Renal pelvis (tissue), 12 donors: ENCODE measurements at places on chromosomes 3 and 15.

DNA sequence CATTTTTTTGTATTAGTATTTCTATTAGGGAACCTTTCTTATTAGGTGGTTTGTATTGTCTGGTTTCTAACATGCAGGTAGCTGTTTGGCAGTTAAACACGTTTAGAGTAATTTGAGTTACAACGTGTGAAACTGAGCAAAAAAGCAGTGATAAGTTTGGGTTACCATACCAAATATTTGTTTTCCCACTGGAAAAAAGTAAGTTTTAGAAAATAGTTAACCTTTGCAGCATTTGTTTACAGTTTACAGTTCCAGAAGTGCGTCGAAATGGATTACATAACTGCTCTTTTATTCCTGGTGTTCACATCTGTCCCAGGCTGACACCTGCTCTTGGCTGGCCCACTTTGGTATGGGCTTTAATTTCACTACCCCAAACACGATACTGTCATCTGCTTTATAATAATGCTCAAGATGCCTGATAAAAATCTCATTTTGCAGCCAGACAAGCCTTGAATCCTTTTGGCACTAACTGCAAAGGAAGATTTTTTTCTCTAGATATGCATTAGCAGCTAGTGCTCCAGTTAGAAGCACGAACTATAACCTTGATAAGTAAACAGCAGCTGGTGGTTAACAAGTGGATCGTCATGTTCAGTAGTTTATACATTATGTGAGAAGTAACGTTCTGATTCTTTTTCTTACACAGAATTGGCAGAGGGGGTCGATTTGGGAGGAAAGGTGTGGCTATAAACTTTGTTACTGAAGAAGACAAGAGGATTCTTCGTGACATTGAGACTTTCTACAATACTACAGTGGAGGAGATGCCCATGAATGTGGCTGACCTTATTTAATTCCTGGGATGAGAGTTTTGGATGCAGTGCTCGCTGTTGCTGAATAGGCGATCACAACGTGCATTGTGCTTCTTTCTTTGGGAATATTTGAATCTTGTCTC is 5.3 kb downstream of the EIF4A2 start:
- DNase-seq: no peak

DNA sequence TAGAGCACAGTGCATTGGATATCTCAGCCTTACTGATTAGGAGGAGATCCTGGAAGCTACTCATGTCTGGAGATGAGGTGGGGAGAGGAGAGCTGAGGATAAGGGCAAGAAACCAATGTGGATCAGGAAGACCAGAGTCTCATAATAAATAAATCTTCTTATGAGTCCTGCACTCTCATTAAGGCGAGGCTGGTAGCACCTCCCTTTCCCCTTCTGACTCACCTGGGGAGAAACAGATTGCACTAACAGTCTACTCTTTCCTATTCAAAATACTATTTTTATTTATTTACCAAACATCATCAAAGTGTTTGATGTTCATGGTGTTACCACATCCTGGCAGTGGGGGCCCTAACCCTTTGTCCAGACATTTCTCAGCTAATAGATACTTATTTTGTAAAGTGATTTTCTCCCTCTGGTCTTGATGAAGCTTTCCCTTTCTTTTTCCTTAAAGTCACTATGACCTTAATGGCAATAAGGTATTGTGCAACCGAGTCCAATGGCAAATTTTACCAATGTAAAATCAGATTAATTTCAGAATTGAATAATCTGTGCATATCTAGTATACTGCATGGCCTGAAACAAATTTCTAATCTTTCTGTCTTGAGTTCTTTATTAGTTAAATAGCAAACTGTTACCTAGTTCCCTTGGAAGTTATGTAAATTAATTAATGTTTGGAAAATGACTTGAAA is 81.1 kb downstream of the IQCH start:
- no peak for DNase-seq

DNA sequence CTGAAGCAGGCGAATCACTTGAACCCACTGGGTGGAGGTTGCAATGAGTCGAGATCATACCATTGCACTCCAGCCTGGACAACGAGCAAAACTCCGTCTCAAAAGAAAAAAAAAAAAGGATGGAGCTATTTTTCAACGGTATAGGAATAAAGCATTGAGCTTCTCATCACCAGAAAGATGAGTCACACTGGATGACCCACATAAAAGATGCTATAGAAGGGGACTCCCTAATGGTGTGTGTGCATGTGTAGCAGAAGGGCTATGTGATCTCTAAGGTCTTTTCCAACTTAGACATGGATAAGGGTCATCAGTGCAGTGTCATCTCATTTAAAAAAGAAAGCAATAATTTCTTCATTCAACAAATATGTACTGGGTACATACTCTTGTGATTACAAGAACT is 476.0 kb downstream of the MFSD1 start:
- DNase-seq: no peak

GRCh38 chr15:91940496-91941381 is 87.2 kb downstream of the SLCO3A1 start:
- DNase-seq: peak; percentile 50

DNA sequence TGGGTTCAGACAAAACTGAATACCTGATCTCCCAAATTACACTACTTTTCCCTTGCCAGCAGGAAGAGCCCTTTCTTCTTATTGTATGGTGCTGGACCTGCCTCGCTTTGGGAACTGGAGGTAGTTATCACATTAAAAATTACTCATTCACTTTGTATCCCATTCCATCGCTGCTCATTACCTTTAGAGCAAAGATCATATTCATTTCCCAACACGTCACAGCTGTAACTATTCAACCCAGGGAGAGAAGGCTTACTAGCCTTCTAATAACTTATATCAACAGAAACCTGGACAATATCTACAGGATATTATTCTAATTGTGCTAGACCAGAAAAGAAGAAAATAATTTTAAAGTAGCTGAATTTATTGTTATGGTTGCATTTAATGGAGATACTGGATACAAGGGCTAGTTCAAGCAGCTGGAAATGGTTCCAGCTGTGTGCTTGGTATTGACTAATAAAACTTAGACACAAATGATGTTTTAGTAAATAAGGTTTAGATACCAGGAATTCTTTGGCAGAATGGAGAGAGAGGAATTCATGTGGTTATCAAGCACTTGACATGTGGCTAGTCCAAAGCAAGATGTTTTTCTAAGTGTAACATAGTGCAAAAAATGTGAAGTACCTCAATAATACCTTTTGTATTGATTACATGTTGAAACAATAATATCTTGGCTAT is 656.3 kb downstream of the ROBO1 start:
- DNase-seq: peak; percentile 46

GRCh38 chr15:61080221-61081026 is 148.7 kb downstream of the RORA start:
- no peak for DNase-seq

DNA sequence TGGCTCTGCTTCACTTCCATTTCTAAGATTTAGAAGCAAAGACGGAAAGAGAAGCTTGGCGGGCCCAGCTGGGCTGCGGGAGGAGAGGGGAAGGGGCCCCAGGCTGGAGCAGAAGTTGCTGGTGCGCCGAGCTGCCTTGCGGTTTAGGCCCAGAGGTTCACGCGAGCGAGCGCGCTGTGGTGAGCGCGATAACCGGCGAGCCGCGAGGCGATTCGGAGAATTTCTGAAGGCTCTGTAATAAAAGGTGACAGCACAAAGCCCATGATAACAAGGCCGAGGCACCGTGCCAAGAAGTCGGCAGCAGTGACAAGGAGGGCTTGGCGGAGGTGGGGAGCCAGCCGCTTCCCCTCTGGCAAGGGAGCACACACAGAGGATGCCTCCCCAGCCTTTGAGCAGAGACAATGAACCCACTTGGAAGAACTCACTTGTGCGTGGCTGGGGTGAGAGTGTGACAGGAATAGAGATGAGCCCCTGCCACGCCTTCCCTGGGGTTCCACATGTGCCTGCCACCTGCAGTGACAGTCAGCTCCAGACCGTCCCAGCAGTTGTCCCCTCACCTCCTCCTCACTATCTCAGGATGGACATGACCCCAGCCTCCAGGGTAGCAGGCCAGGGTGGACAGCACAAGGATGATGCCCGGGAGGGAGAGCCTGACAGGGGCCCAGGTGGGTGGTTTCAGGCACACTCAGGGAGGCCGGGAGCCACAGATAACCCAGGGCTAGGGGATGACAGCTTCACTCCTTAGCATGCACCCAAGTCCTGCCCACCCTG is 315.2 kb downstream of the UACA start:
- DNase-seq: peak; percentile 44

DNA sequence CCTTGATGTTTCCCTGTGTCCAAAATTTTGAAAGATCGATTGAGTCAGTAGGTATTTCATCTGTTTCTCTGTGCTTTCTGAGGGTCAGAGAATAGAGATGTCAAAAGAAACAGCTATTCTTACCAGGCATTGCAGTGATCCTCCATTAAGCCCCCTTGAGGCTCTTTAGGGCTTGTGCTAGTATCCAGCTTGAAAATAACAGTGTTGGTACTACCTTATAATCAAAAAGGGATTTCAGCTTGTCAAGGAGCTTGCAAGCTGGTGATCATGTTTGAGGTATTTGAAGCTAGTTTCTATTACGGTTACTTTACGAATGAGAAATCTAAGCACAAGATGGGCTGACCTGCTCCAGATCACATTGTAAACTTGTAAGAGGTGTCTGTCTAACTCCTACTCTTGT is 103.4 kb downstream of the EDEM1 start:
- no peak for DNase-seq

- DNase-seq: no peak
Measured at GRCh38 chr15:68589783-68590710, 11.3 kb downstream of the CORO2B start.

- DNase-seq: no peak
Measured at GRCh38 chr15:89329329-89330084, 5.1 kb downstream of the POLG start.

- no peak for DNase-seq
Measured at GRCh38 chr3:183359036-183359435, 69.4 kb downstream of the MCF2L2 start.

- DNase-seq: no peak
Measured at GRCh38 chr3:130522399-130522798, 5.4 kb downstream of the COL6A6 start.

DNA sequence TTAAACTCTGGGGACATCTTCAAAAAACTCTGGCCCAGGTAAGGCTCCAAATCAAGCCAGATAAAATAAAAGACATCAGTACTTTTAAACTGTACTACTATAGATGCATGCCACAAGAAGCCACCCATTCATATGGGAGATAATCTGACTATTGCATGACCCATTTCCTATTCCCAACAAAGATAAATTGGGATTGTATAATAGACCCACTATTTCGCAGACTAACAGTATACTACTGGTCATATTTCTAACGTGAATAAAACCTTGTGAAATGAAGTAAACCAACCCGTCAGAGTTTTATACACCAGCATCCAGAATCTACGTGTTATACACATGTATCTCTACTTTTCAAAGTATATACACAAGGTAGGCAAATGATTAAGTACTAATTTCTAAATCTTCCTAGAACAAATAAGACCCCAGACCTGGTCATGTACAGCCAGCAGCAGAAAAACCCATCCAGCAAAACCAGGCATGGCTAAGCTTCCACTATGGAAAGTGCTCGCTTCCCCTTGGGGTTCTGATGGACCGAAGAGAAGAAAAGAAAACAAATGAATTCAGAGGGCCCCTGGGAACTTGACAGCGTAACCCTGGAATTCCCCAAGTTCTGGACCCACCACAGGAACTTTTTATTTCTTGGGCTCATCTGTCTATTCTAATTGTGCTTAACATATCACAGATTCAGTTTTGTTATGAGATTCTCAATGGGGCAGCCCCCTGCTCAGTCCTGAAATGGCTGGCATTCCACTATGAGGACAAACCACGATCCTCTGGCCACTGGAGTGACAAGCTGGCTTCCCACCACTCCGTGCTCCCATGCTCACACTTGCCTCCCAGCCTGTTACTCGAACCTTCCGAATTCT is 69.1 kb downstream of the MB21D2 start:
- no peak for DNase-seq

- no peak for DNase-seq
Measured at GRCh38 chr15:55194256-55194655, 2.5 kb downstream of the RSL24D1 start.

DNA sequence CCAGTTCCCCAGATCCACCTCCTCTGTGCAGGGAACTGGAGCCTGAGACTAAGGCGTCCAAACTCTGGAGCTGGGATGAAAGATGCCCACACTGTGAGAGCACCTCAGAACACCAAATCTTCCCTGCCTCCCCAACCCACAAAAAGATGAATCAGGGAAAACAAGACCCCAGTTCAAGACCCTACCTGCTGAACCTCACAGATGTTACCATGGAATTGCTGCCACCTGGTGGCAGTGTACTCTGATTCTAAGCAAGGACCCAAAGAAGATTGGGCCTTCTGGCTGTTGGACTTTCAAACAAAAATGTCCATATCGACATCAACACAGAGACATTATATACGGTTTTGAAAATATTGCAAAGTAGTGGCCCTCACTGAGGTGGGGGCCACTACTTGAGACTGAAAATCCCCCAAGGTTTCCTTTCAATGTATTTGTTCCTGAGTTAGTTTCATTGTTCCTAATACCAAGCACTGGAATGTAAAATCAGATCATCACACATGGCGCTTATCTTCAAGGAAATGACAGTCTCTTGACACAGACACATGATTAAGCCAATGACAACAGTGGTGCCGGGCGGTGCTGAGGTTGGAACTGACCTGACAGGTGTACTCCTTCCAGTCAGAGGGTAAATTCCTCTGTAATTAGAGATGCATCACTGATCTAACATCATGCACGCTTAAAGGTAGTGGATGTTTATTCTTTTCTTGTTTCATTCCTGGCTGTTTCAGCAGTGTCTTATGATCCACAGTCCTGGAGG is 67.6 kb downstream of the SLC6A11 start:
- no peak for DNase-seq

- DNase-seq: no peak
Measured at GRCh38 chr15:98853617-98854420, 153.8 kb downstream of the PGPEP1L start.

DNA sequence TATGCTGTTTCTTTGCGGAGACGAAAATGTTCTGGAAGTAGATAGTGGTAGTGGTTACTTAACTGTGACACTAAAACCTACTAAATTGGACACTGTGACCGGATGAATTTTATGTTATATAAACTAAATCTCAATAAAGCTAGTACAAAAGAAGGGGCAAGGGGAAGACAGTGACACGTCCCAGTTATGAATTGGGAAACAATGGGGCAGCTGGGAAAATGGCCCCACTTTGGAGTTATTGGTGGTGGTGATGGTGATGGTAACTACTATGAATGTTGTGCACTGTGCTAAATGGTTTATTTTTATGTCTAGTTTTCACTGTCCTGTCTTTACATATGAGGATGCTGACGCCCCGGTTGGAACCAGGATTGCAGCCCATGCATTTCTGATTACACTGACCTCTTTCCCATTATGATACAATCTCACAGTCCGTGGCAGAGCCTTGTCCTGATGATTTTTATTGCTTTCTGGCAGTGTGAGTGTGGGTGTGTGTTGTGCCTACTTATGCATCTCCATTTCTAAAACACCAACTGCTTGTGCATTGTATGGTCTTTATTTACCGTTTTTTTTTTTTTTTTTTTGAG is 192.0 kb downstream of the FNDC3B start:
- DNase-seq: no peak

GRCh38 chr15:94526071-94526689 is 294.8 kb downstream of the MCTP2 start:
- no peak for DNase-seq
